ENCODE measurements at places on chromosomes 4 and X. TPM values are rescaled to one million over a fixed set of nuclear protein-coding genes. Genes with fewer than 3 reads are reported as not detected.

GLUD2 gene
- total RNA-seq, result 3.4 TPM

DNA sequence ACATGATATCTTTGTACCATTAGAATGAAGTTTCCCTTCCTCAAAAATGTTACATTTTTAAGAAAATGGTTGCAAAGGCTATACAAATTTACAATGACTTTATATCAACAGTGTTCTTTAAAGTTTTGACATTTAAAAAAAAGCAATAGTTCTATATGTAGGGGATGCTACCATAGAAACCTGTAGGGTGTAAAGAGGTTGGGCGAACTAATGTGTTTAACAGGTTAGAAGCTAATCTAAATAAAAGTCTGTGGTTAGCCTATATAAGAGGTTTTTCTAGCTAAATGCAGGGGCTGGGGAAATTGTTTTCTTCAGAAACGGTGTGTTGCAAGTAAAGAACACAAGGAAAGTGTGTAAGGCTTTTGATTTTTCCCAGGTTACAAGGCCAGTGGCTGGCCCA is 73.3 kb downstream of the GBA3 start:
- DNase-seq, result no peak

GRCh38 chr4:186144946-186145569 is 40.6 kb downstream of the FAM149A start:
- DNase-seq, result peak; percentile 78

DNA sequence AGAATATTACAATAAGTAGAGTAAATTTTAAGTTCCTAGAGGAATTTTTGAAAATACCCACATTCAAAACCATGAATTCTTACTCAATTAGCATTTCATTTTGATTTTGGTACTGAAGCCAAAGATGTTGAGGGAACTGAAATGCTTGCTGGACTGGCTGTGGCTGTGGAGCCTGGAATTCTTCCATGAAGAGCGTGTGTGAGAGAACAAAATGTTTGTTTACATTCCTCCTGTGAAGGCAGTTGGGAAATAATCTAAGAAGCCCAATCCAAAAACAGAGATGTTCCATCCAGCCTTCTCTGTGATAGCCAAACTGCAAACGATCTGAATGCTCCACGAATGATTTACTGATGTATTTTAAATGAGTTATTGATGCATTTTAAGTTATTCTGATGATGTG is 3.8 kb upstream of the ADH1B start:
- peak; percentile 20 for DNase-seq

GRCh38 chr4:113978561-113979147 is 793 bp downstream of the ARSJ start:
- DNase-seq, result no peak

DNA sequence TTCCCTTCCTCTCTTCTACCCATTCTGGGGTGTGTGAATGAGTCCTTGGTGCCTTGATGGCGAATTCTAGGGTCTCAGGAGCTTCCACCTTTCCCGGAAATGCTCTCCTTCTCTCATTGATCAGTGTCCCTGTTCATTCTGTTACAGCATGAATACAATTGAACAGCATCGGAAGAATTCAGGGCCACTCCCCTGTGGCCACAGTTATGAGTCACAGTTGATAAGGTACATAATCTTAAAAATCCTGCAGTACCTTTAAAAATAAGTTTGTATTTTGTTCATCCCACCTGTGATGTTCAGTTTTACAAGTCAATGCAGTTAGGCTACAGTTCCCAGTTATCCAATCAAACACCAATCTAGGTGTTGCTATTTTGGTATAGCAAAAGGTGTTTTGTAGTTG is 47.3 kb upstream of the FAM9A start:
- DNase-seq, result no peak

DNA sequence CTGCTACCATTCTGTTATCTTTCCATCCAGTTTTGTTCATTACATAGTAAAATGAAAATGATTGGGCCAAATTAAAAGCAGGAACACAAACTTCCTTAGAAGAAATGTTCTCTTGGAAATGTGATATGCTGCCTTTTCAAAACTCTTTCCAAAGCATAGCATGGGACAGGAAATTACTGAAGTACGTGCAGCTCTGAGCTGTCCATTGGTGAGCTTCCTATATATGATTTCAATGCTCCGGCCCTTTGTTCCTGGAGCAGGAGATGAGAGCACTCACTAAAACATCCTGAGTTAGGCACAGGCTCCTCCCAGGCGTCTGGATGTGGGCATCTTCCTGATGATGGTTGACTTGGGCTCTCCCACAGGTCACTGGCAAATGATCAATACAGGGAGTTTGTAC is 33.0 kb upstream of the ANXA3 start:
- DNase-seq, result no peak

PCDH7 gene
- 7.8 TPM for total RNA-seq

GRCh38 chr4:117370944-117371668 is 285.7 kb upstream of the TRAM1L1 start:
- DNase-seq, result no peak

BMP2K gene
- total RNA-seq, result 47.4 TPM

ADGRG2 gene
- 0.83 TPM for total RNA-seq

DNA sequence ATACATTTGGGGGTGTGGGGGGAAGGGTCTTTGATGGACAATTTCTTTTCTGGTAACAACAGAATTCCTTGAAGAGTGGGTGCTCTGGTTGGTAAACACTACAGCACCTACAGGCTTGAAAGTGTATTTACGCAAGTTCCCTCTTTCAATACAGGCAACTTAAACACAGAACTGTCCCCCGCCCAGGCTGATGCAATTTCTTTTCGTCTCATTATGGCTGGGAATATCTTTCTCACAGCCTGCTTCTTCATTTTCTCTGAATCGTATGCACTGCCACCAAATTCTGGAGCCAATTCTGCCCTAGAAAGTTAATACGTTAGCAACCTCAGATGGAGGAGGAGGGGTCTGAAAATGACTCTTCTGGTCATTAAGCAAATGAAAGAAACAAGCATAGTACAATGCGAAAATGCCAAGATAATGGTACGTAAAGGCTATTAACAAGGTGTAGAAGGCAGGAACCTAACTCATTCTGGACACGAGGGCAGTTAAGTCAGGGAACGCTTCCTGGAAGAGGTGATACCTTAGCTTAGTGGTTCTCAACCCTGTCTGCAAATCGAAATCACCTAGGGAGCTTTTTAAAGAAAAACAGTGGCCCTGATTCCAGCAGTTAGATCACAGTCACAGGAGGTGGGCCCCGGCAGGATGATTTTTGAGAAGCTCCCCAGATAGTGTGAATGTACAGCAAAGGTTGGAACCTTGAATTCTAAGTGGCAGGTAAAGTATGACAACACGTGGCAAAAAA is 1.0 kb downstream of the AGA start:
- DNase-seq, result no peak

GRCh38 chr4:3471886-3472285 is 8.8 kb downstream of the DOK7 start:
- no peak for DNase-seq

DNA sequence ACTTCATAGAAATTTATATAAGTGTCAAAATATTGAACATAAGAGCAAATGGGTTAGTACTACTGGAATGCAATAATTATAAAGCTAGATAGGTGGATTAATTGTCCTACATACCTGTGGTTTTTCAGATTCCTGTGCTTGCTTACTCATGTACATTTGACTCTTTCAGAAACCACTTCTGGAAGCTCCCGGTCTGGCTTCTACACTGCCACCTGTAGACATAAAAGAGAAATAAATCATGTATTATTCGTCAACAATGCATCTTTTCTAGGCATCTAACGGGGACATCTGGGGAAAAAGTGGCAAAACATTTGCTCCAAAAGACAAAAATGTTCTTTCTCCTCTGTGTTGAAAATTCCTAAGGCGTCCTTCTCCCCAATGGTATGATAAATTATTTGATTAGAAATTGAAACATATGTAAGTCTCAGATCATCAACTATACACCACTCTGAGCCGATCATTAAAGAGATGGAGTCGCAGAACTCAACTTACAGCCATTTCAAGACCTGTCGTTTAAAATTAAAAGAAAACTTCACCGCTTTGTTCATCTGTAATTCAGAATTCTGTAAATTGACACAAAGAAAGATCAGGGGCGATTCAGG is 648.7 kb upstream of the DIPK2B start:
- no peak for DNase-seq

CLOCK gene
- 34.8 TPM for total RNA-seq

DNA sequence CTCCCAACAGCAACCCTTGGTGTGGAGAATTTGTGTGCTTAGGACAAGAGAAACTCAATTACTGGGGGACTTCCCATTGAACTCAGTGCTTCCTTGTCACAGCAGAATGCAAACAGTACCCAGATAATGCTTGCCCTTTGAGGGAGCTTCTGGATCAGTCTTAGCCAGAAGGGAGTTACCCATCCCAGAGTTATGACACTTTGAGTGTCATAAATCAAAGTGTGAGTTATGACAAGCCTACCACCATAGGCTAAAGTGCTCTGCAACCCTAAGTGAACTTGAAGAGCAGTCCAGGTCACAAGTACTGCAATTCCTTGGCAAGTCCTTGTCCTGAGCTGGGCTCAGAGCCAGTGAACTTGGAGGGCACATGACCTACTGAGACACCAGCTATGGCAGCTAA is 1513.9 kb upstream of the PCDH10 start:
- DNase-seq, result no peak

GRCh38 chr4:93751411-93751810 is 77.1 kb upstream of the ATOH1 start:
- DNase-seq, result no peak

DNA sequence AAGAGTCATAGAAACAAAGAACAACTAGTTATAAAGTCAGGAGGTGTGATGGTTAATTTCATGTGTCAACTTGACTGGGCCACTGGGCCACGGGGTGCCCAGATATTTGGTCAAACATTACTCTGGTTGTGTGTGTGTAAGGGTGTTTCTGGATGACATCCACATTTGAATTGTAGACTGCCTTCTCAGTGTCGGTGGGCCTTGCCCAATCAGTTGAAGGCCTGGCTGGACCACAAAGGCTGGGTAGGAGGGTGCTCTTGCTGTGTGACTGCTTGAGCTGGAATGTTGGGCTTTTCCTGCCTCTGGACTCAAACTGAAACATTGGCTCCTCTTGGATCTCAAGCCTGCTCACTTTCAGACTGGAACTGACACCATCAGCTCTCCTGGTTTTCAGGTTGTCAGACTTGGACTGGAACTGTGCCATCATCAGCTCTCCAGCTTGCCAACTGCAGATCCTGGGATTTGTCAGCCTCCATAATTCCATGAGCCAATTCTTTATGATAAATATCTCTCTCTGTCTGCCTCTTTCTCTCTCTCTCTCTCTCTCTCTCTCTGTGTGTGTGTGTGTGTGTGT is 41.4 kb downstream of the CLDN34 start:
- no peak for DNase-seq

GRCh38 chr4:165360041-165360695 is 18.6 kb upstream of the CPE start:
- DNase-seq, result no peak

DNA sequence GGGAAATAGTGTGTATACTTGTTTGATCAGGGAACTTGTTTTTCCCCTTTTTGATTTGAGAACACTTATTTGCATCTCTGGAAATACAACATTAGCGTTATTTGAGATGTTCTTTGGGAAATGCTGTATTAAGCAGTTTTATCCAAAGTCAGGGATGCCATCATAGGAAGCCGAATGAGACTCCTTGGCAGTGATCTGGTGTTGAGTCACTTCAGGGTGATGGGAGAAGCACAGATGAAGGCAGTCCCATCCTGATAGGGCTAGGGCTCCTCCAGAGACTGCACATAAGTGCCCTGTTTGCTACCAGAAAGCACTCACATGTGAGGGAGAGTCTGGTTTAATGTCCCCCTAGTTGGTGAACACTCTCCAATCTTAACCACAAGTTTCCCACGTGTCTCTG is 62.3 kb downstream of the IL1RAPL1 start:
- DNase-seq, result no peak

GRCh38 chr4:5788144-5788543 is 77.1 kb downstream of the EVC start:
- DNase-seq, result peak; percentile 15

CC2D2A gene
- total RNA-seq, result 14.4 TPM

GRCh38 chrX:155874571-155875244 is 6.4 kb upstream of the VAMP7 start:
- DNase-seq, result no peak

STS gene
- 7.6 TPM for total RNA-seq

DNA sequence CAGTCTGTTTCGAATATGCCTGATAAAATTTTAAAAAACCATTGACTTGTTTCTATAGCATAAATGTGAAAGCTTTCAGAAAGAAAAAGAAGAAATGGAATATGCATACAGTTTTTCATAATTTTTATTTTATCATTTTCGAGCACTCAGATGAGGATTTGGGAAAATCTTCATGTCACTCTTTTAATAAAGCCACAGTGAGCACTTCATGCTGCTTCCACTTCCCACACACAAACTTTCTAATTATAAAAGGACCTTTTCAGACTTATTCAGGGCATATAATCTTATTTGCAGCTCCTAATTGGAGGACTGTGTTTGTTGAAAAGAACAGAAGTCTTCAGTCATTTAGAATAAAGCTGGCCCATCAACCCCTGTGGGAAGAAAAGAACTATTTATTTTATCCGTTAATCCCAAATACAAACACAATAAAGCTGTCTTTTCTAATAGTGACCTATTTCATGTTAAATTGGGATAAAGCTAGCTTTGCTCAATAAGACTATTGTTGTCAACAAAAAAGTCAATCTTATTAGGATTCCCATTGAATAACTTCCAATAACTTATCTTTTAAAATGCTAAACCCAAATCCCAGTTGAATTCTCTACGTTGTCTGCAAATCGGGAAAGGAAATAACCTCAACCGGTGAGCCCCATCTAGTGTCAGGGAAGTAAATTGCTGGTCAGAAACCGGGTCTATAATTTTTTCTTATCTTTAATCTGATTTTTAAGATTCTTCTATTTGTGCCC is 211.5 kb downstream of the PDGFRA start:
- DNase-seq, result peak; percentile 27
